ENCODE measurements at places on chromosomes 4 and X.

DNA sequence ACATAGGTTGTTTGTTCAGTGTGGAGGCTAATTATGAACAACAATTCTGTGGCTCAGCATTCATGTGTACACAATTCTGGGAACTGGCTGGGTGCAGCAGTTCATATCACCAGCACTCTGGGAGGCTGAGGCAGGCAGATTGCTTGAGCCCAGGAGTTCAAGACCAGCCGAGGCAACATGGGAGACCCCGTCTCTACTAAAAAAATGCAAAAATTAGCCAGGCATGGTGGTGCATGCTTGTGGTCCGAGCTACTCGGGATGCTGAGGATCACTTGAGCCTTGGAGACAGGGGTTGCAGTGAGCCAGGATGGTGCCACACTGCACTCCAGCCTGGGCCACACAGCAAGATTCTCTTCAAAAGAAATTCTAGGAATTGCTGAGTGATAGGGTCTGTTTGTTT lies 4.5 kb upstream of the PPP2R2C start:
- no peak for DNase-seq

GRCh38 chr4:37948542-37948941 lies 11.7 kb upstream of the PTTG2 start:
- no peak for DNase-seq

DNA sequence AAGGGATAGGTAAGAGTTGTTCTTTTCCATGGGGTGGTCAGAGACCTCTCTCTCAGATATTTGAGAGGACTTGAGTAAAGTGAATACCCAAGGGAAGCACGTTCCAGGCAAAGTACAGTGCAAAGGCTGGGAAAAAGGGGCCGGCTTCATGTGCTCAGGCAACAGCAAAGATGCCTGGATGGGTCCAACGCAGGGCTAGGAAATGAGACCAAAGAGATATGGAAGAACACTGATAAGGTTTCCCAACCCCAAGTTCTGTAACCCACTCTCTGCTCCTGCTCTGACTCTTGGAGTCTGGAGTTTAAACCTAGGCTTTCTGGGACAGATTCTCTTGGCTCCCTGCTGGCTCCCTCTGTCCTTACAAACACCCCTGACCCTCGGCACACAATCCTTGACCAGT lies 36.2 kb upstream of the PROM1 start:
- no peak for DNase-seq

DNA sequence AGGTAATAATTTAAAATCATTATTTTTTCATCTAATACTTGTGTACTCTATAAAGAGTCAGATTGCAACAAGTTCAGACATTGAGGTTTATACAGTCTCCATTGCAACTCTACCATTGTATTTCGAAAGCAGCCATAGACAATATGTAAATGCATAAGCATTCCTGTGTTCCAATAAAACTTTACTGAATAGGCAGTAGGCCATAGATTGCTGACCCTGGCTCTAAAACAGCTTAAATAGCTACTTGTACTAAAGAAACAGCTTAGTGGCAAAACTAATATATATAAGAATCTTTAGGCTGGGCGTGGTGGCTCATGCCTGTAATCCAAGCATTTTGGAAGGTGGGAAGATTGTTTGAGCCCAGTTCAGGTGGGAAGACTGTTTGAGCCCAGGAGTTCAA lies 115.3 kb downstream of the PRSS12 start:
- no peak for DNase-seq

GRCh38 chrX:123859409-123859845 lies 426 bp upstream of the XIAP start:
- DNase-seq = no peak

DNA sequence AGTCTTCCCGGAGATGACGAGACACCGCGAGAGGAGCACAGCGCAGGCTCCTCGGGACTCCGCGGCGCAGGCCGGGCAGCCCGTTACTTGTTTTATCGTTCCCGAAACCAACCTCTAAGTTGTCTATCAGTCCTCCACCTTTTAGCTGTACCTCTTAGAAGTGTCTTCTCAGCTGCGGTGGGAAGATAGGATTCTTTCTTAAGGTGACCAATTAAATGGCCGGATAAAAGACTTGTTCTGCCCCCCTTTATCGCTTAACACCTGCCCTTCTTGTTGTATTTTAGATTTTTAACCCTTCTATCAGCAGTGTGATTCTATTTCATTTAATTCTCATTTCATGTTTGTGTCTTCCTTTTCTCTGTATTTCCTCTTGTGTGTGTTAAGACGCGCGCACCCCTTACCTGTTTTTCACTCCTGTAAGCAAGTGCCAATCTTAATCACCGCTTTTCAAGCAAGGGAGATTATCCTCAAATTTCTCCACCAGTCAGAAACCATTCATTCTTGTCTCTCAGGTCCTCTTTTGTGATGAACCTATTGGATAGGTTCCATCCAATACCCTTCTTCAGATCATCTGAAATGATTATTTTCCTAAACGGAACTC lies at the start of gene SLC9B2:
SLC9B2 (minus strand) TSS at position 15 of the 601 bp plus-strand sequence. CDS start 9,211 bp downstream, outside the sequence.
- DNase-seq = no peak

DNA sequence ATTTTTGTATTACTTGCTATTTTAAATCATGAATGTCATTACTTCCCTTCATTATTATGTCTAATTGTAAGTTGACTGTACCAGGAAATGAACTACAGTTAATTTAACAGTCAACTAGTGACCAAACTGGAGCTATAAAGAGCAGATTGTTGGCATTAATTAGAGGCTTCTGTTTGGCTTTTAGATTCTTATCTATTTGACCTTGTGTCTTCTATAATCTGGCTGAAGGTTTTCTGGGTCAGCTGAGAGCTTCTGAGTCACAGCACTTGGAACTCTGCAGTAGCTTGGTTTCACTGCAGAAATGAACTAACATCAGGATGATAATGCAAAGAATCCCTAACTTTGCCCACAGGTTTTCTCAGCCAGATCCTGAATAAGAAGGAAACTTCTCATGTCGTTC lies 169.2 kb upstream of the LEF1 start:
- DNase-seq = no peak

GRCh38 chr4:127975121-127975770 lies 10.0 kb downstream of the ABHD18 start:
- DNase-seq = no peak

DNA sequence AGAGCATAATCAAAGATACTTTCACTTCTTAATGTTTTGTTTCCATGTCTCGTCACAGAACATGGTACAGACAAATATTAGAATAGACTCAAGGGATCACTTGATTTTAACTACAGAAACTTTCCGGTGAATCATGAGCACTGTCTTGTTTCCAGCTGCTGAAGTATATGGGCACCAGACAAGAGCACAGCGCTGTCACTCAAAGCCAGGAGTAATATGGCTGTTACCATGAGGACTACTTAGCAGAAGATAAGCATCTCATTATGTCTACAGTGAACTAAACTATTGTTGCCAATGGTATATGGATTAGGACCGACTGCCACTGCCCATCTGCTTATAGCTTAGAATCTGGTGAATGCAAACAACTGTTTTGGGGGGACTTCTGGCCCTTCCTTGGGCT lies 34.3 kb downstream of the MECP2 start:
- no peak for DNase-seq

GRCh38 chrX:147953976-147954375 lies 27.2 kb upstream of the FMR1NB start:
- DNase-seq = no peak

DNA sequence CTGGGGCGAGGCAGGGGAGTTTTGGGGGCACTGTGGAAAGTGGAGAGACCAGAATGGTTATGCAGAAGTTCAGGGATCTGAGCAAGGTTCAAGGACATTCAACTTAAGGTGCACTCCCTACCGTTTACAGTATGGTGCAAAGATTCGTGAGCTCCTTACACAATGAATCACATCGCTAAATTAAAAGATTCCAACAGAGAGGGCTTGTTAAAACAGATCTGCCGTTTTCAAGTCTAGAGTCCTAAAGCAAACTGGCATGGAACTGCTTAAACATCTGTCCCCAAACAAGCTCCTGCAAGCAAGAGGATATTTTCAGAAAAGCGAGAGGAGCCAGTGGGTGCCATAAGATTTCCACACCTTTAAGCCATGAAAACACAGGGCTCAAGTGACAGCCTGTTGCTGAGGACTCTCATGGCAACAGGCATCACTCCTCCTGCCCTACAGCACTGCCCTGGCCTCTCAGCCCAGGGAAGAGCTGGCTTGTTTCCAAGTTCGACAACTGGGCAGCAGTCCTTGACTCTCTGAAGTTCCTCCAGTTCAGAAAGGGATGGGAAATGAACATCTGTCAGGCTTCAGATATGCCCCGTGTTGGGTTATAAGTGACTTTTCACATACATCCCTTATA lies 10.0 kb downstream of the FAM184B start:
- DNase-seq = no peak

GRCh38 chr4:174266416-174266815 lies 17.1 kb downstream of the FBXO8 start:
- DNase-seq = no peak

DNA sequence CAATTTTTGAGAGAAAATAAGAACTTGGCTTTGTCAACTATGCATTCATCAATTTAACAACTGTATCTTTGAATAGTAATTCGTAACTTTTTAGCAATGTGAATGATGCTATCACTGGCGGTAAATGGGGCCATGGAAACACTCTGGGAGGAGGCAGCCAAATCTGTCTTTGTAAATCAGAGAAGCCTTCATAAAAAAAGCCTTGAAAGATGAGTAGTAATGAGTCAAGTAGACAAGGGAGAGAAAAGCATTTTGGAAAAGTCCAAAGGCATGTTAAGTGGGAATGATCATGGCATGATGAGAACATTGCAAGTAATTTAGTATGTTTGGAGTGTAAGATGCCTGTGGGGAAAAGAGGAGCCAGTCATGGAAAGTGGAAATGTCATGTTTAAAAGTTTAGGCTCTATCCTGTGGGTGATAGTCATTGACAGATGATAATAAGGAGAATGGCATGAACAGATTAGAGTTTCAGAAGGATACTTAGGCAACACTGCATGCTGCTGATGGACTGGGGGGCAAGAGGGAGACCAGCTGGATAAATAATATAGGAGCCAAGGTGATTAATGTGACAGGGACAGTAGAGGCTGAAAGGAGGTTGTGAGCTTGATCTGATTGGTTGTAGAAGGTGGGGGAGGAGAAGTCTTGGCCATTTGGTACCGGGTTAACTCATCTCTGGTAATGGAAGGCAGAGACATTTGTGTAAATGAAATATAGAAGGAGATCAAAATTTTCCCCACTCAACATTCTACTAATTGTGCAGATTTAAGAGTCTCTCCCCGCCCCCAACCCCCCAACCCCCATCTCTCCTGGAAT lies 16.3 kb downstream of the SPRY1 start:
- no peak for DNase-seq

GRCh38 chrX:24145303-24146186 lies 4.0 kb upstream of the ZFX start:
- DNase-seq = no peak

DNA sequence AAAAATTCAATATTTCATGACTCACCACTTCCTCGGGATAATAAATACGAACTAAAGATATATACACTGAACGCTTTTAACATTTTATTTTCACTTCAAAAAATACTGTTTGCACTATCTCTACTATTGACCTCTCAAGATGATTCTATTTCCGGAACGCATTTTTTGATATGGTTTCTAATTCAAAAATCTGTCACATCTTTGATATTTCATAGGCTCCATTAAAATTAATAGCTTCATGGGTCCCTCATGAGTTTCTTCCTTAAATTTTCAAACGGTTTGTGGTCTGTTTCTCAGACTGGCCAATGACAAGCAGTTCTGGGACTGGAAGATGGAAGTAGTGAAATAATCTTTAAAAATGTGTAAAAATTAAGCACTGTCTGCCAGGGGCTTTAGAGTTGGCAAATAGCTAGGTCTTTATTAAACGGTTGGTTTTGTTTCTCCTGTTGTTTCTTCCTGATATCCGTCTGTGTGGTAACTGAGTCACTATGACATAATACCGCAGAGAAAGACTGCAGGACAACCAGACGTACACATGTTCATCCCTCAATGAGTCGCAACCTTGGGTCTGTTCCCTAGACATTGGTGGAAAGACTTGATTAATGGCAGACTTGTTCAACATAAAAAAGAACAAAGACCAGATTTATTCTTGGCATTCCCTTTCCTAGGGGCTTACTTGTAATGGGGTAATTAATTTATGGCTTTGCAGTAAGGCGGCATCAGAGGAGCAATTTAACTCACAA lies 133.8 kb downstream of the PALLD start:
- DNase-seq = no peak

DNA sequence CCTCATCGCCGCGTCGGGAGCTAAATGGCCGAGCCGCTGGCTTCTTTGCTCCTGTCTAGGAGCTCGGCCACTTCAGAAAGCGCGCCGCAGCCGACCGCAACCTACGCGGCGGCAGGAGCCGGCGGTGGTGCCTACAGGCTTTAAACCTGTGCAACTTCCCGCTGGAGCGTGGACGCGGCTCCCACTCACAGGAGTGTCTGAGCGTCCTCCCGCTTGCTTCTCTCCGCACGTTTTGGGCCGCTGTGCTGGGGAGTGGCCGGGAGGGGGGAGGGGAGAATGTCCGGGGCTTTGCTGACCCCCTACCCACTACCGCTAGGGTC lies 1.0 kb downstream of the NHSL2 start:
- DNase-seq = no peak

DNA sequence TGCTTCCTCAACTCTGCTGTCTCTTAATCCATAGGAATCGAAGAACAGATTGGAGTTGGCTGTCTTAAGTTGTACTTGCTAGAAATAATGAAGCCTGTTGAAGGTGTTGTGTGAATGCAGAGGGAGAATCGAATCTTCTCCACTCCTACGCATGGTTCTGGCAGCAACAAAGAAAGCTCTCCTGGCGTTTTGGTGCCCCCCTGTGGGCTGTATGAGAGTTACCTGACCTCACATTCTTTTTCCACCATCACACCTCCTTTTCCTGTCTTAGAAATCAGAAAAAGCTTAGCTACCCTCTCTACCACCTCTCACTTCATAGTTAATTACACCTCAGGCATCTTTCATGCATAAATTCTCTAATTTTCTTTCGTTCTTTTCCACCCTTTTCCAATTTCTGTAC lies 16.3 kb downstream of the KLF8 start:
- peak; percentile 18 for DNase-seq

DNA sequence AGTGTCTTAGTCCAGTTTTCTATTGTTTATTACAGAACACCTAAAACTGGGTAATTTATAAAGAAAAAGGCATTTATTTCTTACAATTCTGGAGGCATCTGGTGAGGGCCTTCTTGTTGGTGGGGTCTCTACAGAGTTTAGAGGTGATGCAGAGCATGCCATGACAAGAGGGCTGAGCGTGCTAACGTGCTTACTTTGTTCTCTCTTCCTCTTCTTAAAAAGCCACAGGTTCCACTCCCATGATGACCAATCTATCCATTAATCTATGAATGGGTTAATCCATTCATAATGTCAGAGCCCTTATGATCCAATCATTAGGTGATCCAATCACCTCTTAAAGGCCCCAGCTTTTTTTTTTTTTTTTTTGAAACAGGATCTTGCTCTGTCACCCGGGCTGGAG lies 291.5 kb upstream of the GALNTL6 start:
- no peak for DNase-seq

GRCh38 chrX:44747969-44748368 lies 95.9 kb upstream of the DUSP21 start:
- no peak for DNase-seq

DNA sequence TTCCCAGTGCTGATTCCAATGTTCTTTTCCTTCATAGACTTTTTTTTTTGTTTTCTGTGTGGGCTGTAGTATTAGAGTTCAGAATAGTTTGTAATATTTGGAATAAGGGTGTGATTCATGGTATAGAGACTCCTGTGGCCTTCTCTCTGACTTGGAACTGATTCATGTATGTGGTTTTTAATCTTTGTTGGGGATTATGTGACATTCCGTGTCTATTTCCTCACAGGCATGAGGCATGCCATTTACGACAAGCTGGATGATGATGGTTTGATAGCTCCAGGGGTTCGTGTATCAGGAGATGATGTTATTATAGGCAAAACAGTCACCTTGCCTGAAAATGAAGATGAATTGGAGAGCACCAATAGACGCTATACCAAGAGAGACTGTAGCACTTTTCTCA lies 44.4 kb downstream of the POLR2B start:
- no peak for DNase-seq
